ENCODE measurements at places on chromosomes 2 and 18.

GRCh38 chr2:236870370-236870769, 215.3 kb upstream of the COPS8 start:
- DNase-seq: no peak

DNA sequence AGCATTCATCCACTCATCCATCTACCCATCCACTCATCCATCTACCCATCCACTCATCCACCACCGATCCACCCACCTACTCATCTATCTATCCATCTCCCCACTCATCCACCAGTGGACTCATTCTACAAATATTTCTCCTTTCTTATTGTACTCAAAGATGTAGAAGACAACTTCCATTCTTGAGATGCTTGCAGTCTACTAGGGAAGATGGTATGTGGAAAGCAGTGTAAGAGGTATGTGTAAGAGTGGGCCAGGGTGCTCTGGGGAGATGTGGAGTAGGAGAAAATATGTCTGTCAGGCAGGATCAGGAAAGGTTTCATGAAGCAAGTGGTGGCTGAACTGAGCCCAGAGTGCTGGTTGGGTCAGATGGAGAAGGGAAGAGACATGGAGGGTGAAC, 150.8 kb downstream of the CELF4 start:
- DNase-seq: no peak

DNA sequence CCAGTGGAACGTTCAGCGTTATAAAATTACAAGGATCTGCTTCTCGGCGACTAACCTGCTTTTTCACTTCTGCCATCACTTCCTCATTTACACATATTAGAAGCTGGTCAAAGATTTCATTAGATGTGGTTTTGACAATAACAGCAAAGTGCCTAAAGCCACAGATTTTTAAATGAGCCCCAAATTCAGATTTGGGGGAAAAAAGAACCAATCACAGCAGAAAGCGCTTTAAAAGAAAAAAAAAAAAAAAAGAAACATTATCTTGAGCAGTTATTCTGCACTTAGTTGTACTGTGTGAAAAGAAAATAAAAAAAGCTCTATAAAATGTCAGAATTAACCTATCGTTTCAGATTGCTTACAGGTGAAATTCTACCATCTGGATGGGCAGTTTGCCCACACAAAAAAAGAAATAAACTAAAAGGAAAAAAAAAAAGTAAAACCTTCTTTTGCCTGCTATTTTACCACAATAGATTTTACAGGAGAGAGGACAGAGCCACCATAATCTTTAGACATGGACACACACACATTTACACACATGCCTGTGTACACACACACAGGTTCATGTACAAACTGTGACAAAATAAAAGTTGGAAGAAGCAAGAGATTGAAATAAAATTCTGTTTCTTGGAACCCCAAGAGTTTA, 167.2 kb downstream of the TCF4 start:
- peak; percentile 63 for DNase-seq

DNA sequence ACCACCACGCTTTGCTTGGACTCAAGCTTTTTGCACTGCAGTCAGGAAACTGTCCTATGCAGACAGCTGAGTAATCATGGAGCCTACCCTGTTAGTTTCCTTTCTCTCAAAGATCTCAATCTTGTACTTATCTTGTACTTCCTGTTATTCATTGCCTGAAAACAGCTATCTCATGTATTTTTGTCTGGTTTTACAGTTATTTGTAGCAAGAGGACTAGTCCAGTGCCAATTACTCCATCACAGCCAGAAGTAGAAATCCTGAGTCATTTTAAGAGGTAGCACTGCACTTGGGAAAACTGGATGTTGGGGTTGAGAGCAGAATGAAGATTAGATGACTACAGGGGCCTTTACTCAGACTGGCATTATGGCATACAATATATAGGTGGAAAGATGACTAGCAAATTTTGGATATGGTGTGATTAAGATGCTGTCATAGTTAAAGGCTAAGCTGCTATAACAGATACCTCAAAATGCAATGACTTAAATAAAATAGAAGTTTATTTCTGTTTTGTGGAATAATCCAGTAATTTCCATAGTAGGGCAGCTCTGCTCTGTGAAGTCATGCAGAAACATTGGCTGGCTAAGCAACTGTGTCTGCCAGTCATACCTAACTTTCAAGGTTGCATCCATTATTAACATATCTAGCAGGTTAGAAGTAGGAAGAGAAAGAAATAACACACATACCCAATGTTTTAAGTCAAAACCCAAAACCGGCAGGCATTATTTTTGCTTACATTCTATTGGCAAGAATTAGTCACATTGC, 21.1 kb upstream of the CHMP3 start:
- DNase-seq: no peak

DNA sequence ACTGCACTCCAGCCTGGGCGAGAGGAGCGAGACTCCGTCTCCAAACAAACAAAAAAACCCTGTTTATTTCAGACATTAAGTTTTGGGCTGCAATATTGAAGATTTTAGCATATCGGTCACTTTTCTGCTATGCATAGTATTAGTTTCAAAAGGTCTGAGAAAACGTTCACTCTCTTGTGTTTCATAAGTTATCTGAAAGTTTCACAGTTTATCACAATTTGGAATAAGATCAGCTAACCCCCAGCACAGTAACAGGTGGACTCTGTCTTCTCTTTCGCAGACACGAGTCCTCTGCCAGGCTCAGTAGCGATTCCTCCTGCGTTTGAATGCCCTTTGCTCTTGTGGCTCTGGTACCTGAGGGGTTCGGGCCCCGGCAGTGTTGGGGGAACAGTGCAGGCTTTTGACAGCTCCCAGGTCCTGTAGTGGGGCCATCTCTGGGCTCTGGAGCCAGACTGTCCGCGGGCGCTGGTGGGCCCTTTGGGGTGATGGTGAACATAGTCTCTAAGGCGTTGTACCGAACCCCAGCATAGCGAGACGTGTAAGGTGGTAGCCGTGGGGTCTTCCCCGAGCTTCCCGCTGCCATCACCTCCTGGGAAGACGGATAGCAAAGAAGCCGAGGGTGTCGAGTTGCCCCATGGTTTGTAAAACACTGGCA, 20.4 kb downstream of the NFATC1 start:
- DNase-seq: no peak

GRCh38 chr2:207167099-207167923, 1.6 kb upstream of the KLF7 start:
- DNase-seq: peak; percentile 58

GRCh38 chr2:143356336-143356735, 227.1 kb downstream of the ARHGAP15 start:
- no peak for DNase-seq

DNA sequence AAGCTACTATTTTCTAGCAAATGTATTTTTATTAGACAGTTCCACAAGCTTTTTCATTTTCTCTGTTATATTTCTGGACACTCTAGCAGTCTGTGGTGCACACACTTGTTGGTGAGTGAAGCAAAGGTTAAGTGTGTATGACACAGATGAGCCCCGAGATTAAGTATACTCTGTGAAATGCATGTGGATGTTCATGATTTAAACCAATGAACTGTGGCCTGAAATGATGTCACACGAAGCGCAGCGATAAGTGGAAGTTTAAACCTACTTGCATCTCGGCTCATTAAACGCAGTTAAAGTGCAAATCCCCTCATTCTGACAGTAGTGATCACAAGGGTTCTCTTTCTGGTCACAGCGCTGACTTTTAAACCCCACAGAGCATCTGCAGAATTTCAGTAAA, 1488.8 kb upstream of the NXPH2 start:
- no peak for DNase-seq

GRCh38 chr2:185006481-185006880, 408.2 kb downstream of the ZNF804A start:
- DNase-seq: no peak

- DNase-seq: no peak
Measured at GRCh38 chr2:150591496-150592285, 104.2 kb upstream of the RND3 start.

DNA sequence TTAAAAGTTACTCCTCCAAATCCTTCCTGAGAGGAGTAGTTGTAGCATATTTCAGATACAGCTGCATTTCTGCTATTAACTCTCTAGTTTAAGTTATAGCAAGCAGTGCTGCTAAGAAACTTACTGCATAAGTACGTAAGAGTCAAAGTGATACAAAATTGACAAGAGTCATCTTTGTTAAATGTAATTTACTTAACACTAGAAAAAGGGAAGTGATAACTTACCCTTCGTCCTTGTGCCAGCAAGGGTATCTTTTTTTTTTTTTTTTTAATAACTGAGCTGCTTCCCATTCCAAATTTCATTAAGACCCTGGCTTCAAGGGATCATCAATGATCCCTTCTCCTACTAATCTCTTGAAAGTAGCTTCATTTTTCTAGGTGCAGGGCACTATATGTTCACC, 493.0 kb downstream of the PLCL1 start:
- no peak for DNase-seq

GRCh38 chr2:201378496-201379397, 21.6 kb upstream of the FLACC1 start:
- DNase-seq: no peak

DNA sequence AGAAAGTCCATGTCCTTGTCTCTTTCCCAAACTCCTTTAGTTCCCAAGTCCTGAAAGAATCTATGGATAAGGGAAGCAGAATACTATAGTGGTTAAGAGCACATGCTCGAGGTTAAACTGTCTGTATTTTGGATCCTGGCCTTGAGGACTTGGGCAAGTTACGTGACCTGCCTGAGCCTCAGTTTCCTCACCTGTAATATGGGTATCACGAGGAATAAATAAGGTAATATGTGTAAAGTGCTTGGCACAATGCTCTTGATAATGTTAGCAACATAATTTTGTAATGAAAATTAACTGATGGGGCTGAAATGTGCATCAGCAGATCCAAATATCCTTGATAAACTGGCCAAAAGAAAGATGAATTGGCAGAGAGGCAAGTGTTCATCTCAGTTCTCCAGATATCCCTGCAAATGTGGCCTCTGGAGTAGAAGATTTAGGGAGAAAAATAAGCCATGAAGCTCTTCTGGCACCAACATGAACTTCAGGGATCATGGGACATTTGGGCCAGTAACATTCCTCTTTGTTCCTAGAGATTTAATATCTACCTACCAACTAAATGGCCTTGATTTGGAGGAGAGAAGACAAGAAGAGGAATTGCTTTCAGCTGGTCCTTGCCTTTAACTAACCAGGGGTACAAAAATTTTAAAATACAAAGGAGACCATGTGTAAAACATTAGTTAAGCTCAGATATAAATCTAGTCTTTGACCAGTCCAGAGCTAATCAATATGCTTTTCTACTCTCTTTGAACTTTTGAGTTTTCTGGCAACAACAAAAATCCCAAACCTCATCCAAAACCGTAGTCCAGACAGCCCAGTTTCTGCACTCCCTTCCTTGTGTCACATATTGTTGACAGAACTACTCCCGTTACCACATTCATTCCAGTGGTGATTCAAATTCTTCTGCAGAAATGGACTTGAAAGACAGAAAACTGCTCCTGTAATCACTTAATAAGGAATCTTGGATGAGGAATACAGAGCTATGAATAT, 52.7 kb upstream of the EML4 start:
- DNase-seq: no peak

- DNase-seq: no peak
Measured at GRCh38 chr18:57584444-57584843, 2.1 kb downstream of the FECH start.

- peak; percentile 45 for DNase-seq
Measured at GRCh38 chr2:173990970-173991819, 26.0 kb upstream of the SP3 start.

GRCh38 chr18:63168287-63168686, 151.3 kb downstream of the BCL2 start:
- no peak for DNase-seq

DNA sequence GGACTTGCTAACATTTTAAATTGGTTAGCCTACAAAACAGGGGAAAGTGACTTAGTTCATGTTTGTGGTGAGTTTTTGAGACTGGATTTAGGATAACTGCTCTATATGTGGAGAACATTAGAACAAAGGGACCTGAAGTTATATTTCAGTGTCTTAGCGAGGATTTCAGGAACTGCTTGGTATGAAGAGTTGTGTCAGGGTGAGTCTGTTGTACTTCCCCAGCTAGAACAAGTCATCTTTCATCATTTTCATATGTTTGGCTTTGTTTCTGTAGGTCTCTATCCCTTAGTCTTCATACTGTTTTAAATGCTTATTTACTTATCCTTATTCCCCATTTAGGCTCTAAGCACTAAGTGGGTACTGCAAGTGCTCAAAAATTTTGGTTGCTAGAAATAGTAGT, 41.9 kb downstream of the KCMF1 start:
- DNase-seq: no peak

- no peak for DNase-seq
Measured at GRCh38 chr2:42843131-42843530, 50.7 kb upstream of the HAAO start.

DNA sequence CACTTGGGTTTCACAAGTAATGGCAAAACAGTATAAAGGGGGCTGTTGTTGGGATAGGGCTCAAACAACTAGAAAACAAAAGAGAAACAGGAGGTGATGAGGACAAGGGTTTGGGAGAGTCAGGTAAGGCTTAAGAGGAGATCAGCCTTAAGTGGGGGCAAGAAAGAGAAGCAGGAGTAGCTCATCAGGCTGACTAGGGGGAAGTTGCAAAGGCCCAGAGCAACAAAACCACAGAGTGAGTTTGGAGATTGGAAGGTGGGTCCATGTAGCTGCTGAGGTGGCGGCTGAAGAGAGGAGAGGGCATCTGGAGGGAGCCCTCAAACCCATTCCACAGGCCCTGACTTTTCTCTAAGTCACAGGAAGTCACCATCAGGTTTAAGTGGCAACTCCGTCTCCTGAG, 126.0 kb downstream of the MREG start:
- DNase-seq: no peak

DNA sequence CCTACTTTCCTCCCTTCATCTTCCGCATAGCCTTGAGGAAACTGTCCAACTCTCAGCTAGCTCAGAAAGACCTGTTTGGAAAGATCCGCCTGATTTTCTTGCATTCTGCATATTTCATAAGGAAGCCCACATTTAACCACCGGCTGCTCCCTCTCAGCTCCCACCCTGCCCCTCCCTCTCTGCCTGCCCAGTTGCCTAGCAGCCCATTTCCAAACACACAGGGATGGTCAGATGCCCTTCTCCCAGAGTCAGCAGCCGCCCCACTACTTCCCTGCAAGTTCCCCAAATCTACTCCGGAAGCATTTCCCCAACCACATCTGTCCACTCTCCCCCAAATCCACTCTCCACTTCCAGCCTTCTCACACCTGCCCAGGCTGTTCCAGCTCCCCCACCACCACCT, 96.0 kb downstream of the TNS1 start:
- no peak for DNase-seq

- no peak for DNase-seq
Measured at GRCh38 chr2:63053889-63054602, 3.4 kb downstream of the OTX1 start.

DNA sequence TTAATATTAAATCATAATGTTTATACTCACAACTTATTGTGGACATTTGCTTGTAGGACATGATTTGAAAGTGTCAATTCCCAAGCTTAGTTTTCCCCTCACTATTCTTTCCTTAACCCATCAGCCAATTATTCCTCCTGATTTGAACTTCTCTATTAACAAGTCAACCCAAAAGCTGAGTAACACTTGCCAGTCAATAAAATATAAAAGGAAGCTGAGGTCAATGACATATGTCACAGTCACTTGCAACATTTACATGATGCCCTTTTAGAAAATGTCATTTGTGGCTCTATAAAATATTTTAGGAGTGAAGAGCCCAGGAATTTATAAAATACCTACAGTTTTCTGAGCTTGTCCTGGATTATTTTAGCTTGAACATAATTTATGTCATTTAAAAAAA, 7.2 kb downstream of the CCDC68 start:
- no peak for DNase-seq

GRCh38 chr2:61978522-61978921, 73.0 kb downstream of the COMMD1 start:
- DNase-seq: peak; percentile 57
